ENCODE measurements at places on chromosomes 13 and 19.

DNA sequence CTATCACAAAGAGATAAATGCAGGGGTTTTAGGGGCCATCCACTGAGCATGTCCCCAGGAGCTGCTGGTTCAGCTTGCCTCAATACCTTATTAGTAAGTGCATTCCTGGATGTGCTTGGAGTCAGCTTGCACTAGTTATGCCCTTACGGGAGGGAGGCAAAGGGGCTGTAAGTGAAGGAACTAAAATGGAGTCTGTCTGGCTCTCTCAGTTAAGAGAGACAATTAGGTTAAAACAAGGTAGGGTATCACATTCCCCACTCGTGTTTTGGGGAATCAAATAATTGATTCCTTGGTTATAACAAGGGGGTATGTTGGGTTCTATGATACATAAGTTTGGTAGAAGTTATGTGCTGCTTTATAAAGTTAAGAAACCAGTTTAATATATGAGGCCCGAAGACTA lies 78.9 kb downstream of the ZNF100 start:
- no peak for DNase-seq

DNA sequence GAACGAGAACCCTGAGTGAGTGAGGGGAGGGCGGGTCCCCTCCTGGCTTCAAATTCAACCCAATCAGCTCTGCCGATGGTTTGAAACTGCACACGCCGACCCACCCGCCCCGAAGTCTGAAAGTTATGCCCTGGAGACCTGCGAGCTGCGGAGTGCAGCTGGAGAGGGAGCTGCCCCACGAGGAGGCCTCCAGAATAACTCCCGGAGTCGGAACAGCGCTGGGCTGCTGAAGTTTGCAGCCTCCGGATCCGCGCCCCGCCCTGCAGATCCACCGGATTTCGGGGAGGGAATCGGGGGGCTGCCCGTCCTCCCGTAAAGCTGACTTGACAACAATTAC lies 7.0 kb downstream of the POU4F1 start:
- DNase-seq: no peak

- no peak for DNase-seq
Observed at GRCh38 chr13:23339225-23339624, 94.3 kb downstream of the SACS start.

GRCh38 chr19:13127051-13127450 lies 9.0 kb downstream of the NACC1 start:
- no peak for DNase-seq

- no peak for DNase-seq
Observed at GRCh38 chr13:74966814-74967424, 515.0 kb downstream of the TBC1D4 start.

- no peak for DNase-seq
Observed at GRCh38 chr13:87128491-87128890, 542.7 kb upstream of the SLITRK5 start.

- no peak for DNase-seq
Observed at GRCh38 chr19:1473085-1473851, 5.7 kb downstream of the C19orf25 start.

- DNase-seq: no peak
Observed at GRCh38 chr13:44318161-44318560, 55.5 kb upstream of the SERP2 start.

GRCh38 chr13:26062853-26063444 lies 11.1 kb upstream of the SHISA2 start:
- peak; percentile 63 for DNase-seq

DNA sequence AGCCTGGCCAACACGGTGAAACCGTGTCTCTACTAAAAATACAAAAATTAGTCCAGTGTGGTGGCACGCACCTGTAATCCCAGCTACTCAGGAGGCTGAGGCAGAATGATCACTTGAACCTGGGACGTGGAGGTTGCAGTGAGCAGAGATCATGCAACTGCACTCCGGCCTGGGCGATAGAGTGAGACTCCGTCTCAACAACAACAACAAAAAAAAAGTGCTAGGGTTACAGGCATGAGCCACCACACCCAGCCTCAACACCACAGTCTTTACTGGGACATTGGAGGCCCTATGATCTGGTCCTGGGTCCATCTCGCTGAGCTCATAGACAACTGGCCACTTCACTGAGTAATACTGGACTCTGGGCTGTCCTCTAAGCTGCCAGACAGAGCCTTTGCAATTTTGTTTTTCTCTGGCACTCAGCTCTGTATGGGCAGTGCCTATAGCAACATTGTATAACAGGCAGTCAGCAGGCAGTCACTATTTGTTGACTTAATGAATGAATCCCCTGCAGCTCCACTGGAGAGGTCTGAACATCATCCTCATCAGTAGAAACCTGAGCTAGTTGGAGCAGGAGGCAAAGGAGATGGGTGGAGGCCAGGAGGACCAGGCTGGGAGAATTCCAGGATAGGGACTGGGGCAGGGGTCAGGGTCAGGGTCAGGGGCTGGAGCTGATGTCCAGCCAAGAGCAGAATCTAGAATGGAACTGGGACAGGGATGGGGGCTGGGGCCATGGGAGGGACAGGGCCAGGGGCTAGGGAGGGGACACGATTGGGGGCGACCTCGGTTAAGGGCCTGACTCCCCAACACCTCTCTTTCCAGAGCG lies 8.1 kb downstream of the BLOC1S3 start:
- no peak for DNase-seq

DNA sequence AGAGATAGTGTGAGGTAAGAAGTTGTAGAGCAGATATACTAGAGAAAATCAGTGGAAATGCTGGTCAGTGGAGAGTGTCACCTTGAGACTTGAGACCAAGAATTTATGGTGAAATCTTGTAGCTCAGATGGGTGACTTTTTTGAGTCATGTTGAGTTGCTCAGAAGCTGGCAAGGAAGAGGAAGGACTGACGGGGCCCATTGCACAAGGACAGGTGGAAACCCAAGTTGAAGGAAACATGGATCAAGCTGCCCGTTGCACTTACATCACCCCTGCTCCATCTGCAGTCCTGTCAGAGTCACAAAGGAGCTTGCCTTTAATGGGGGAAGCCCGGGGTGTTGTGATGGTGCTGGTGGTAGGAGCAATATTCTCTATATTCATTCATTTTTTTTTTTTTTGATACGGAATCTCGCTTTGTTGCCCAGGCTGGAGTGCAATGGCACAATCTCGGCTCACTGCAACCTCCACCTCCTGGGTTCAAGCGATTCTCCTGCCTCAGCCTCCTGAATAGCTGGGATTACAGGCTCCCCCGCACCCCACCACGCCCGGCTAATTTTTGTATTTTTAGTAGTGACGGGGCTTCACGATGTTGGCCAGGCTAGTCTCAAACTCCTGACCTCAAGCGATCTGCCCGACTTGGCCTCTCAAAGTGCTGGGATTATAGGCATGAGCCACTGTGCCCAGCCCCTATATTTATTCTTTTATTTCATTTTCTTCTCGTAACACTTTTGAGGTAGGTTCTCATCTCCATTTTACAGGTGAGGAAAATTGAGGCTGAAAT lies 27.4 kb downstream of the UBAC2 start:
- DNase-seq: no peak

- DNase-seq: no peak
Observed at GRCh38 chr19:17327654-17328516, 6.8 kb downstream of the ANO8 start.

GRCh38 chr19:42175952-42176648 lies 41.4 kb downstream of the DEDD2 start:
- no peak for DNase-seq

GRCh38 chr13:80341756-80342370 lies 937 bp upstream of the SPRY2 start:
- DNase-seq: peak; percentile 28

- DNase-seq: no peak
Observed at GRCh38 chr19:5621311-5621944, 1.1 kb downstream of the SAFB2 start.

- no peak for DNase-seq
Observed at GRCh38 chr19:3110126-3110825, 16.1 kb downstream of the GNA11 start.

GRCh38 chr19:56348289-56348877 lies 33.7 kb upstream of the ZSCAN5A start:
- no peak for DNase-seq

DNA sequence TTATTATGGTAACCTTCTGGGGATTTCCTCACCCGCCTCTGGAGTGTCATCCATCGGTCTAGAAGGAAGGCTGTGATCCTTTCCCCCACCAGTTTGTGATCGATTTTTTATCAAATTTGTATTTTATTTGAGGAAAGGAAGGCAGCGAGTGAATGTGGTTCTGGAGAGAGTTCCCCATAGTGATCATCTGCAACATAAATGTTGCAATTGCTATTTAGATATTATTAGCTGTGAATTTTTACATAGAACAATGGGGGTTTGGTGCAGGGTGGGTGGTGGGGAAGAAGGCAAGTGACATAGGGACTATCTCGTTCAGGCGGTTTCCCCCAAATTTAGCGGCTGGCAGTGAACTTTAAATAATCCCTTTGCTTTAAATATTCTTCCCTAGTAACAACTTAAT lies 1.2 kb downstream of the CDK8 start:
- no peak for DNase-seq

DNA sequence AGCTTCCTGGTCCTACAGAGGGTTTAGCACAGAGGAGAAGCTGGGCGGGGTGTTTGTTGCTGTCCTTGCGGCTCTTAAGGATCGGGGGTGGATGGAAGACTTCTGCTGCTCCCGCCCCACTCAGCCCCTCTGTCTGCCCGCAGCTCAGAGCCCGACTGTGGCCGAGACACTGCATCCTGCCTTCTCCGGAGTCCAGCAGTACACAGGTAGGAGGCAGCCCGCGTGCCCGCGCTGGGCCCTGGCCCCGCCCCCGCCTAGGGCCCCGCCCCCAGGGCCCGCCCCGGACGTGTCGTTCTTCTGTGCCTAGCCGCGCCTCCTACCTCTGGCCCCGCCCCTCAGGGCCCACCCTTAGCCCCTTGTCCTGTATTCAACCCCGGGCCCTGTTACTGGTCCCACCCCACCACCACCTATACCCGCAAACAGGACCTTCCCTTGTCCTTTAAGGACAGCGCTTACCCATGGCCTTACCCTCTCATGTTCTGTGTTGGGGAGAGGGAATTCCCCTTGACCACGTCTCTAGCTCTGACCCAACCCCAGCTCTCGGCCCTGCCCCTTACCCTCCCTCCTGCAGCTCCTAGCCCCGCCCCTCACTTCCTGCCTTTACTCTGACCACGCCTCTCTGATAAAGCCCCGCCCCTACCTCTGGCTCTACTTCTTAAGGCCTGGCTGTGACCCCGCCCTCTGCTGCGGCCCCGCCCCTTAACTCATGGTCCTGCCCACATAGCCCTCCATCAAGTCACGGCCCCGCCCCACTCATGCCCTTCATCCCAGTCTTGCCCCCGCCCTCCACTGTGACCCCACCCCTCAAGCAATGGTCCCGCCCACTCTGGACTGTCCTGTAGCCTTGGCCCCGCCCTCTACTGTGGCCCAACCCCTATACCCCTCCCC lies 60.5 kb downstream of the CELF5 start:
- no peak for DNase-seq

- DNase-seq: no peak
Observed at GRCh38 chr19:40192758-40193586, 1.7 kb downstream of the MAP3K10 start.

GRCh38 chr13:97659602-97660001 lies 225.6 kb downstream of the RAP2A start:
- DNase-seq: no peak

Measured in cerebellar nuclear complex (tissue), 1 donor.